ENCODE measurements at places on chromosomes 4 and X.
A peak's percentile ranks its signal among the peaks of the same experiment; 100 is the strongest.

GRCh38 chr4:36532670-36533379, 251.4 kb downstream of the DTHD1 start:
- no peak for DNase-seq

DNA sequence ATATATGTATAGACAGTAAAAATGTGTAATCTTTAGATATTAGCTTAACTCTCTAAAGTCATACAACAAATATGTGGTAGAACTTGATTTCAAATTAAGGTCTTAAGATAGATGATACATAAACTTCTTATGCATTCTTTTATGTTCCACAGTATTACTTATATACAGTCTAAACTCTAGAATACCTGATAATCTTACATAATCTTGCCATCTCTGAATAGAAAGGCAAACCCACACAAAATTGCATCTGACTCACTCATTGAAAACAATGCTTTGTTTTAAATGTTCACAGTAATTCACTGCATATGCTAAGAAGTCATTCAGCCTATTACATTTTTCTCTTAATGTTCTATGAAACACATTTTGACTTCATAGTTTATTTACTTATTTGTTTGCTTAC, 10.1 kb downstream of the SULT1B1 start:
- DNase-seq, result no peak

DNA sequence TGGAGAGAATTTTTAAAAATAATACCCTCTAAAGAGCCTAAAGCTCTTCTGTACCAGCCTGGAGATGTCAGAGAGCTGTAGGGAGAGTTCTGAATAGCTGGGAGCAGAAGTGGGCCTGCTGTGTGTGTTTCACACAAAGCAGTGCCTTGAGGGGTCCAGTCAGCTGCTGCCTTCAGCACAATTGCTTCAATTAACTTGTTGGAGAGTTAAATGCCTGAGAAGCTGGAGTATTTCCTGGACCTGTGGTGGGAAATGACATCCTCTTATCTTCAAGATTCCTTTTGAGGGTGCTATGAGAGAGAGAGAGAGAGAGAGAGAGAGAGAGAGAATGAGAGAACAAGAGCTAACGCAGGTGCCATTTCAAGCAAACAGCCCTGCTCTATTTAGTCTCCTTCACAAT, 96.2 kb upstream of the IL1RAPL2 start:
- DNase-seq, result no peak

- no peak for DNase-seq
These were observed 123.3 kb upstream of the STIM2 start for GRCh38 chr4:26737385-26737784.

GRCh38 chr4:83232082-83232481, 52.5 kb downstream of the COQ2 start:
- DNase-seq, result no peak

DNA sequence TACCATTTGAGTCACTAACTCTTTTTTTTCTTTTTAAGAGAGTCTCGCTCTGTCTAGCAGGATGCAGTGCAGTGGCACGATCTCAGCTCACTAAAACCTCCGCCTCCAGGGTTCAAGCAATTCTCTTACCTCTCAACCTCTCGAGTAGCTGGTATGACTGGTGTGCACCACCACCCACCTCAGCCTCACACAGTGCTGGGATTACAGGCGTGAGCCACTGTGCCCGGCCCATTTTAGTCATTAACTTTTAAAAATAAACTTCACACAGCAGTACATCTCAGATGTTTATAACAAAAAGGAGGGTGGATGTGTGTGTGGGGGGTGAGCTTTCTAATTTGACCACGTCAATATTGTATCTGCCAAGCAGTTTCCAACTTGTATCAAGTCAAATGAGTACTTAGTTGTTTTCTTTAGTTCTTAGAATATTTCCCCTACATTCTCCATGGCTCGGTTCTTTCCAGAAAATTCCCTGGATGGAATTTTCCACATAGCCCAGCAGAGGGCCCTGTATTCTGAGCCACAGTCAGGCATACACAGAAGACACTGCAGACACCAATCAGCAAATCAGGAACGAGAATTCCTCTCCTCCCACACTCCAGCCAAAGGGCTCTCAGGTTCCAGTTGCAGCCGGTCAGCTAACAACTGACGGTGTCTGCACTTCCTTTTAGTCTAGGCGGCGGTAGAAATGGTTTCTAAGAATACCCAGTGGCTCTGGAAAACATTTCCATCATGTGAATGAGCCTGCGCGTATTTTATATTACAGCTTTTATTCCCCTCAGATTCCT, 20.1 kb upstream of the ARAF start:
- peak; percentile 29 for DNase-seq

DNA sequence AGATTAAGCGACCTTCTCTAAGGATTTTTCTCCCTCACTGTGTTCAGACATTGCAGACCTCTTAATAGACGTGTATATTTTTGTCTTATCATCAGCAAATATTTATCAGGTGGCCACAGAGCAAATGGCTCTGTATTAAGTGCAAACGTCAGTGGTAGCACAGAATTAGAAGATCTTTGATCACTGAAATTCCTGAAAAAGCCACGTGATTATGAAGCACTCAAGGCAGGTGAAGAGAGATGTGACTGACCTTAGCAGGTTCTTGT, 105.9 kb upstream of the TBC1D9 start:
- no peak for DNase-seq

DNA sequence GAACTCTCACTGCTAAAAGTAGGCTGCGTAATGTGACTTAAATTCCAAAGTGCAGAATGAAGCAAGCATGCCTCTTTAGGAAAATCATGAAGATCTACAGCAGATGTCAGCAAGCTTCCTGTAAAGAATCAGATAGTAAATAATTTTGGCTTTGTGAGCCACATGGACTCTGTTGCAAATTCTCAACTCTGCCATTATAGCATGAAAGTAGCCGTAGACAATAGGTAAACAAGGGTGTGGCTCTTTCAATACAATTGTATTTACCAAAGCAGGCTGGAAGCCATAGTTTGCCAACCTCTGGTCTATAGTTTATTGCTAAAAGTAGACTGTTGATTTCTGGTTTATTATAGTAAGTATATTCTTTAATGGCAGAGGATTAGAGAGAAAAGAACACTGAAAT, 80.3 kb upstream of the FAM9B start:
- no peak for DNase-seq

All from anterior cingulate cortex (tissue), 58 donors.